ENCODE measurements at places on chromosomes 7 and 10.
A peak's percentile ranks its signal among the peaks of the same experiment; 100 is the strongest.

GRCh38 chr10:27068217-27068891, 31.9 kb downstream of the ANKRD26 start:
- no peak for DNase-seq

GRCh38 chr10:50497758-50498157, 126.0 kb downstream of the SGMS1 start:
- DNase-seq, result peak; percentile 46

DNA sequence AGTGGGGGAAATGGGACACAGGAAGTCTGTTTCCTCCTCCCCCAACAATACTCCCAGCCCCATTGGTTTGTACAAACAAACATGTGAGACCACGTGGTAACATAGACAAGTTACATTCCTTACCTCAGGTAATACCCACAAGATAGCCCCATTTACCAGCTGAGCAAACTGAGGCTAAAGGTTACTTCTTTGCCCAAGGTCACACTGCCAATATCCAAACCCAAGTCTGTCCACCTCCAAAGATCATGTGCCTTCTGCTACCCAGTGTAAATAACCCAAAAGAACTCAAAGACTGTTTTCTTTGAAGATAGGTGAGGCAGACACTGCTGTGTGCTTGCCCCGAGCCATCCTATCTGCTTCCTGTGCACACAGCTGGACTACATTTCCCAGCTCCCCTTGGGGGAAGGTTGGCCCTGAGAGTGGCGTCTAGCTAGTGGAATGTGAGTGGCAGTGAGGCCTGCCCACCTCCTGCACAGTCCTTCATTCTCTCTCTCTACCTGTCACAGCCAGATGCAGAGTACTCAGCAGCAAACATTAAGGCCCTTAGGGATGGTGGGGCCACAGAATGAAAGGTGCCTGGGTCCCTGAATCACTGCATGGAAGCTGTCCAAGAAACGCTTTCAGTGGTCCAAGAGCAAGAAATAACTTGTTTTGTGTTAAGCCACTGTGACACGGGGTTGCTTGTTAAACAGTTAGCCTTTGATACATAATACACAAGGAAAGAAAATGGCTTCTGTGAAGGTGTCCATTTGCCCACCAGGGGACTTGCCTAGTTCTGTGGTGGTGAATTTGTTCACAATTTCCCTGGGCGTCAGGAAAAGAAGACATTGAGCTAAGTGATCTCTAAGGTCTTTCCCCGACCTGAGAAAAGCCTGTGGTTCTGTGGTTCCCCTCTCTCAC, 257.7 kb upstream of the NFE2L3 start:
- peak; percentile 80 for DNase-seq

GRCh38 chr10:49647985-49648795, 31.3 kb upstream of the C10orf53 start:
- DNase-seq, result no peak

- DNase-seq, result no peak
These were observed 513.4 kb upstream of the GHITM start for GRCh38 chr10:83625831-83626360.

Measured in Daoy (cell line).